H7 (cell line): ENCODE measurements at places on chromosomes 4 and X.

DNA sequence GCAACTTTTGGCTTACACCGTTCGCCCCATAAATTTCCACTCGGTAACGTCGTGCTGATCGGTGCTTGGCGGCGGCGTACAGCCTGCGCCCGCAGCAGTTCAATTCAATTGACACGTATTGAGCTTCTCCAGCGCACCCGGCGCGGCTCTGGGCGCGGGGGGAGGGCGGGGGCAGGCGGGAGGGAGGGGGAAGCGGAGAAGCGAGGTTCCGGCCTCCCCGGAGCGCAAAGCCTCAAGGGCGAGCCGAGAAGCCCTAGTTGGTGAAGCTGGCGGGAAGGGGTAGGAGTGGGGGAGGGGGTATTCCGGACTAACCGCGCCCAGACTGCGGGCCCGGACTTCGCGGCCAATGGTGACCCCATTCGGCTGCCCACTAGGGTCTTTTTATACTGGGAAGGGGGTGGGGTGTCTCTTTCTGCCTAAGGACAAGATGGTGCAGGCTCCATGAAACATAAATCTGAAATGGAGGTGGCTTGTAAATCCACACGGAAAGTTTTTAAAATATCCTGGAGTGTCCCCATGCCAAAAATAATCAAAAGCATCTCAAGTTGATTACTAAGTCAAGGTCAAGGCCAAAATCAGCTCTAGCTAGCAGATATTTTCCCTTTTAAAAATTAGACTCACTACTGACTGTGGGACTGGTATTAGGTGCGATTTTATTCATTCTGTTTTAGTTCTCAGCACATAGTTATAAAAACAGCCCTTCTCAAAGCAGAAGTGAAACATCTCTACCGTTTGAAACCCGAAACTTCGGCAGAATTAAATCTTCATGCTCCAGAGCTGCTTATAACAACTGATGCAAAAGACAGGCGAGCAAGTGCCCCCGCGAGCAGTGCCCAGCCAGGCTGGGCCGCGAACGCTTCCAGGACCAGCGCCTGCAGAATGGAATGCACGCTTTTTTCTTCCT, 1.5 kb upstream of the BCOR start:
- peak; percentile 89 for DNase-seq

DNA sequence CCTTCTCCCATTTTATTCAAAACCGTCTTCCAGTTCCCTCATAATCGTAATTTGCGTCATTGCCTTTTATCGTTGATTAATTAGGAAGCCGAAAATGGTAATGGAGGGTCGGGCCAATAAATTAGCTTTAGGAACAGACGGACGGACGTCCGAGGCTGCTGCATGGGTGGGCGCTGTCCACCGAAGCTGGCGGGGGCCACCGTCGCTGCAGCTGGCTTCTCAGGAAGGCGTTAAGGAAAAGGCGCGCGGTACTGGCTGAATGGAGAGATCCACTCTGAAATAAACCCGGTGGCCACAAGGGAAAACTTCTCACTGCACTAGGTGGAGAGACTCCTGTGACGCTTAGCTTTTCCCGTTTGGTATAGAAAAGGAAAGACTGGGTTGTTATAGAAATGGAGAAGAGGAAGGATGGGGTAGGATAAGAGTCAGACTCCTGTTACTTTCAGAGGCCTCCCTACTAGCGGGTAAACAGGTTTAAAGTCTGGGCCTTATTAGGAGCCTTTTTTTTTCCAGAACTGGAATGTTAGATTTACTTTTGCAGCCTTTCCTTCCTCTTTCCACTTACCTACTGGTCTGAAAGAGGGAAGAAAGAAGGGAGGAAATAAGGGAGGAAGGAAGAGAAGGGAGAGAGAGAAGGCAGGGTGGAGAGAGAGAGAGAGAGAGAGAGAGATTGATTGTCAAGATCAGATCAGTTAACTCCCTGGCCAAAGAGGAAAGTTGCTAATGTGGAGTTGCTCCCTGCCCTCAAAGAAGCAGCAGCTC, 11.3 kb upstream of the PRDM8 start:
- DNase-seq = no peak

DNA sequence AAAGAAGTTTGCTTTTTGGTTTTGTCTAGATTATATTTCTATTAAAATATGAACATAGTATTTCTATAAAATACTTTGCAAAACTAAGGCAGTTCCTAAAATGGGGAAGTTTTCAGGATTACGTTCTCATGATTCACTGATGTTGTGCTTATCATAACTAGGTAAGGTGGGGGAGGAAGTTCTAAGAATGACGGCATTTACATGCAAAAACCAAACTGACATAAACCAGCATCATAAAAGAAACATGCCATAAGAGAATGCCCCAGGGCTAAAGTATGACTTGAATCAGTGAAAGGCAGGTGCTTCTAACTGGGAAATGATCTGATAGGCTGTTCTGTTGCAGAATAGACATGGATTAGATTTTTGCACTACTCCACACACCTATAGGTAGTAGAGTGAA, 204.7 kb upstream of the JADE1 start:
- DNase-seq = no peak

GRCh38 chr4:98334461-98334860, 73.3 kb downstream of the RAP1GDS1 start:
- DNase-seq = no peak

DNA sequence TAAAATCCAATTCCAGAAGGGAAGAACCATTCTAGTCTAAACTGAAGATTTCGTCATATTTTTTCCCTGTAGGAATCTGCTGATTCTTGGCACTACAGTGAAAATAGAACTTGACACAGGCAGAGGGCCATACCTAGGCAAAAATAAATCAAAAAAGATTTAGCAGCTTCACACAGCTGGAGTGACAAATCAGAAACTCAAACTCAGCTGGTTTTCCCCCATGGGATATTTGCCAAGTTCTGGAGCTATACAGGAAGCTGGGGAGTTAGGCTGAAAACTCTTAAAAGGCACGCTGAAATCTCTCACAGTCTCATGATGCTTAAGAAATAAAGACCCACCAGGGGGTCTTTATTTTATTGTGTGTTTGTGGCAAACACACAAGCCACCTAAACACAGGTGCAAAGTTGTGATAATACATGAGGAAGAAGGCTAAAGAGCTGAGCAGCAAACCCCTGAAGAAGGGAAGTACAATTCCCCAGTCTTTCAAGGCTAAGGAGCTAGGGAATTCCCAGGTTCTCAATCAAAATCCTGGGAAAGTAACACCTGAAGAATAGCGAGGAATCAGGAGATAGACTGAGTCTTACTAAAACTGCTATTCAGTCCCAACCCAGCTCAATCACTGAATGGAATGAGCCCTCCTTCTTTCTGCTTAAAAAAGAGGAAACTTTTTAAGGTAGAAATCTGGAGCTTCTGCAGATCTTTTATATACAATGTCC, 32.1 kb upstream of the BEND2 start:
- DNase-seq = peak; percentile 13

DNA sequence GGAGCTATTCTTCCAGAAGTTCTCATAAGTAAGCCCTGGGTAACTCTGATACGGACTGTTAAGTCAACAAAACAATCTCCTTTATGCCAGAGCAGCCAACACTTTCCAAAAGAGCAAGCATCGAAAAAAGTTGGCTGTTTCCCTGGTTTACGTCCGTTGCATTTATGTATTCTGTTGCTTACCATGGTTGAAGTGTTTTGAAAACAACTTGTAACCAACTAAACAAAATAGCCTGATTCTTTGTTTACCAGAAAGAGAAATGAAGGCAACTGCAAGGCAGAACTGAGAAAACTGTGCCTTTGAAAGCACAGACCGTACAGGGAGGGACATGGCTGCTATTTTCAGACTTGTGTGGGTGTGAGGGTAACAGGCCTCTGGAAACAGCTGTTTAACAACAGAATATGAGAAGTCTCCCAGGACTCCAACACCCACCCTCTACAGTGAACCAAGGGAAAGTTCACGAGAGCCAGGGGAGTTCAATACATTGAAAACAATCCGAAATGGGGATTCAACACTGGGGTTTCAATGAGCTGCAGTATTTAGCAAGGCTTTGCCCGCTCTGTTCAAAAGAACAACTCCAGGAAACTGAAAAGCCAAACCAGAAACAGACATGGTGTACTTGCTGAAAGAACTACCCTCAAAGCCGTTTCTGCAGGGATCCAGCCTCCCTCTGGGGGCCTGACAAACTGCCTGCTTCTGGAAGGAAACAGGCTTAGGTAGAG, 95.8 kb upstream of the EGFL6 start:
- no peak for DNase-seq

DNA sequence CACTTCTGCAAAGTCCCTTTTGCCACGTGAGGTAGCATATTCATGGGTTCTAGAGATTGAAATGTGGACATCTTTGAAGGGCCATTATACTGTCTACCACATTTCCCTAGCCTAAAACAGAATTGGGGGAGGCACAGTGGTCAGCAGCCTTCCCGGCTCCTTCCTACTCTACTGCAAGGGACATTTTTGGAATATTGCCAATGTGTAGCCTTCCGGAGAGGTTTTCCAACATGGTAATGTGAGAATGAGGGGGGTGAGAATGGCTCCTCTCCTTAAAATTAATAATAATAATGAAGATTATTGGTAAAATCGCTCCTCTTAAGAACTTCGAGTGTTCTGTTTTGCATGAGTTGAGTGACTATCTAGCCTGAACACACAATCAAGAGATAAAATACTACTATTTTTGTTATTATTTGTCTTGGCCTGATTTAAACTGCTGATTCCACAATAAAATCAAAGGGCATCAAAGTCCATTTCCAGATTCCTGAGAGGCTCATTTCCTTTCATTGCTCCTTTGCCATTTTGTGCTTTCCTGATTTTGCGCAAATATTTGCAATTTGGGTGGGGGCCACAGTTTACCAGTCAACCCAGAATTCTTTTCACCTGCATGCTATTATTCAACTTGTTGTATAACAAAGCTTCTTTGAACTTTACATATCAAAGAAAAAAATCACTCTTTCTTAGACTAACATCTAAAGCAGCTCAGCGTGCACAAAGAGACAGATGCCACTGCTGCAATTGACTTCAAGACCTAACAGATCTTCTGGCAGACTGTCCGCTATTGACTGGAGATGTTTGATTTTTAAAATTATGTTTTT, 27.0 kb upstream of the TSPAN5 start:
- DNase-seq = no peak
